Brain microvascular endothelial cell (primary cell): ENCODE measurements at places on chromosomes 5 and 9.

GRCh38 chr5:132019857-132020555, 8.5 kb upstream of the ACSL6 start:
- DNase-seq, result no peak

- no peak for DNase-seq
Measured at GRCh38 chr5:127695346-127695745, 7.8 kb upstream of the CCDC192 start.

- no peak for DNase-seq
Measured at GRCh38 chr5:107263387-107264018, 407.2 kb downstream of the EFNA5 start.

GRCh38 chr9:136711751-136712689, at the start of gene DIPK1B:
Gene DIPK1B, plus strand, starts transcription at chr9:136712572. Its CDS starts 94 bp downstream, at chr9:136712666.
- no peak for DNase-seq

- DNase-seq, result no peak
Measured at GRCh38 chr5:100553209-100553608, 18.0 kb downstream of the FAM174A start.

DNA sequence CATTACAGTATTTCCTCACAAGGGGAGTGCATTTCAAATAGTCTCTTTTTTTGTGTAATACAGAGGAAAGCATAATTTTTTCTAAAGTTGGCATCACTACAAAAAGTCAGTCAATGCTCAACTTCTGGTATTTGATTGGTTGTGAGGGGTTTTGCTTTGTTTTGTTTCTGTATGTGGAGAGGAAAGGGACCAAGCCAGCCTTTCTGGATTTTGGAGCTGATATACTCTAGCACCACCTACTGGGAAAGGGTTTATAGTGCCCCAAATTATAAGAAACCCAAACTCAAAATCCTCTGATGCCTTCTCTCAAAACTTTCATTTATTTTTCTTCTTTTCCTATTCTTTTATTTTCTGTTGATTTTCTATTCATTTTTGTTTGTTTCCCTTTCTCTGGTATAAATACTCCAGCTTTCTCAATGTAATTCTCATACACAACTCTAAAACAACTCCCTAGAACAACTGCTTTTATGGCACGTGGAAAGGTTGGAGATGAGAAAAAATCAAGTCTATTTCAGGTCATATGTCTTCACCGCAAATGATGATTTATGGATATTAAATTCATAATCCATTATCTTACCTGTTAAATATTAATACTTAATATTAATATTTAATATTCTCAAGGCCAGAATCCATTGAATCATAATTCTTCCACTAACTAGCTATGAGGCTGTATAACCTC, 69.5 kb upstream of the ANXA1 start:
- DNase-seq, result peak; percentile 37

GRCh38 chr5:37080697-37081096, 168.5 kb downstream of the CPLANE1 start:
- no peak for DNase-seq

DNA sequence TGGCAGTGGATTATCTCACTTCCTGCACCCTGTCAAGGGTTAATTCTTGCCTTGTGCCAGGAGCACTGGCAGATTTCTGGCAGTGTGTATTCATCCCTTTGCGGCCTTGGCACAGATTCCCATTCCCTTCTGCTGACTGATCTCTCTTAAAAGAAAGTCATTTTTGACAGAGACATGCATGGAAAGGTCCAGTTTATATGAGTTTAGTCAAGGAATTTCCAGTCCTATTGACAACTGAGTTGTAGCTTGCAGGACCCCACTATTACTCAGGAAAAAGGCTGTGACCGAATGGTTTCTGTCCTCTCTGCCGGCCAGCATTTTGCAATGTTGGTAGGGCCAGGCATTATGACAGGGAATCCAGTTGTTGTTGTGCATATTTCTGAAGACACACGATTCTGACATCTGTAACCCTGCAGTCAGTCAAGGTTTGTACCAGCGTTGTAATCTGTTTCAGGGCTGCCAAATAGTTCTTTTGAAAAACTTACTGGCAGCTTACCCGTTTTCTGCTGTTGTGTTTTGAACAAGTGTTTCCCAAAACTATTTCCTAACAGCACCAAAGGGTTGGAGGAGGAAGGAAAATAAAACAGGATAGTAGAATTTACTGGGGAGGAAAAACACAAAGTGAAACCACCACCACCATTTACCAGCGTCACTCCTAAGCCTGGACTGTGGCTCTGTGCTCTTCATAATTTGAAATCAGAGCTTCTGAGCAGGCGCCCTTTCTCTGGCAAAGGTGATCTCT, 243.4 kb upstream of the KLF4 start:
- DNase-seq, result no peak

GRCh38 chr9:121286973-121287741, 19.2 kb downstream of the GSN start:
- peak; percentile 90 for DNase-seq

- DNase-seq, result peak; percentile 11
Measured at GRCh38 chr5:79512471-79513307, 1.2 kb downstream of the HOMER1 start.

GRCh38 chr9:11192993-11193392, 580.2 kb upstream of the PTPRD start:
- no peak for DNase-seq

DNA sequence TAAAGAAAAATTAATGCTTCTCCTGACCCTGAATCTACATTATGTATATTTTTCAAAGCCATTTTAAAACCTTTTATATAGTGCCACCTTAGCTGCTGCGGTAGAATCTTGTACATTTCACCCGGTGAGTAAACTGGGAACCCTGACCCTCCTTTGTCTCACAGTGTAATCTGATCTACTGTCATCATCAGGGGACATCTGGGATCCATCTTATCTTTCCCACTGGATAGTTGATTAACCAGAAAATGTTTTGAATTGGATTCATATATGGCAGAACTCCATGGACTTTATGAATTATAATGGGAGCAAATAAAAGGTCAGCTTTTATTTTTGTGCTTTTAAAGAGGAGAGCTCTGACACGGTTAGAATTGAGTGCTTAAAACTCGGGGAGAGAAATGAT, 95.0 kb downstream of the ADAMTSL1 start:
- DNase-seq, result peak; percentile 29

DNA sequence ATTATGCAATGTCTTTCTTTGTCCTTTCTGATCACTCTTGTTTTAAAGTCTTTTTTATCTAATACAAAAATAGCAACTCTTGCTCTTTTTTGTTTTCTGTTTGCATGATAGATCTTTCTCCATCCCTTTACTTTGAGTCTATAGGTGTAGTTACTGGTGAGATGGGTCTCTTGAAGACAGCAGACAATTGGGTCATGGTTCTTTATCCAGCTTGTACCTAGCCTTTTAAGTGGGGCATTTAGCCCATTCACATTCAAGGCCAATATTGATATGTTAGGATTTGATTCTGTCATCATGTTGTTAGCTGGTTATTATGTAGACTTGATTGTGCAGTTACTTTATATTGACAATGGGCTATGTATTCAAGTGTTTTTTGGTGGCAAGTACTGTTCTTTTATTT, 245.9 kb upstream of the TARS1 start:
- DNase-seq, result no peak

DNA sequence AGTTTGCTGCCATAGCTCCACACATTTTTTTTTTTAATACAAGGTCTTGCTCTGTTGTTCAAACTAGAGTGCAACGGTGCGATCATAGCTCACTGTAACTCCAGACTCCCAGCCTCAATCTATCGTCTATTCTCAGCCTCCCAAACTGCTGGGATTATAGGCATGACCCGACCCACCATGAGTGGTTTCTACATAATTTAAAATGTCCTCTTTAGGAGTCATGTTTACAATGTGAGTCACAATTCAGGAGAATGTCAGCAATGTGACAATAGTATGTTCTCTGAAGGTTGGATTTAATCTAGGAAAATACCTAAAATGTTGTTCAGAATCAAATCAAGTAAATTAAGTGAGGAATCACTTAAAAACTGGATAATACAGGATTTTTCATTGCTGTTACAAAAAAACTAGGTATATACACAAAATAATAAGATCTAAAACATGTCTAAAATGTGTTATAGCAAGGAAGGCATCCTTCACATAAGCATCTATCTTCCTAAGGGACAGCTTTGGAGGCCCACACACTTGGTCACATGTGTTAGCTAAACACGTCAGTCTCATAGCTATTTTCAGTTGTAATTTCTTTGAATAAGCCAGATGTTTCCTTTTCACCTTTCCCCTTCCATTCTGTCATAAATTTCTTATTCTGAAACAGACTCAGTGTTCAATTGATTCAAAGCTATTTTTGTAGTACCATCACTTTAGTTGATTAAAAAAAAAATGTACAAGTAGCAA, 30.0 kb upstream of the ELAVL2 start:
- DNase-seq, result no peak

GRCh38 chr5:178489271-178489976, 100.8 kb downstream of the COL23A1 start:
- DNase-seq, result no peak
